ENCODE measurements at places on chromosomes 7 and 10.

GRCh38 chr7:21946222-21946709 is 567 bp upstream of the CDCA7L start:
- H3K4me1 ChIP-seq: peaks cover 9% of the 10 kb centered on the region
- no peaks in the 10 kb centered on the region for H3K27me3 ChIP-seq
- H3K4me3 ChIP-seq: peak overlapping the region; percentile 48
- no peak overlapping the region for H3K27ac ChIP-seq
- no peak for DNase-seq

DNA sequence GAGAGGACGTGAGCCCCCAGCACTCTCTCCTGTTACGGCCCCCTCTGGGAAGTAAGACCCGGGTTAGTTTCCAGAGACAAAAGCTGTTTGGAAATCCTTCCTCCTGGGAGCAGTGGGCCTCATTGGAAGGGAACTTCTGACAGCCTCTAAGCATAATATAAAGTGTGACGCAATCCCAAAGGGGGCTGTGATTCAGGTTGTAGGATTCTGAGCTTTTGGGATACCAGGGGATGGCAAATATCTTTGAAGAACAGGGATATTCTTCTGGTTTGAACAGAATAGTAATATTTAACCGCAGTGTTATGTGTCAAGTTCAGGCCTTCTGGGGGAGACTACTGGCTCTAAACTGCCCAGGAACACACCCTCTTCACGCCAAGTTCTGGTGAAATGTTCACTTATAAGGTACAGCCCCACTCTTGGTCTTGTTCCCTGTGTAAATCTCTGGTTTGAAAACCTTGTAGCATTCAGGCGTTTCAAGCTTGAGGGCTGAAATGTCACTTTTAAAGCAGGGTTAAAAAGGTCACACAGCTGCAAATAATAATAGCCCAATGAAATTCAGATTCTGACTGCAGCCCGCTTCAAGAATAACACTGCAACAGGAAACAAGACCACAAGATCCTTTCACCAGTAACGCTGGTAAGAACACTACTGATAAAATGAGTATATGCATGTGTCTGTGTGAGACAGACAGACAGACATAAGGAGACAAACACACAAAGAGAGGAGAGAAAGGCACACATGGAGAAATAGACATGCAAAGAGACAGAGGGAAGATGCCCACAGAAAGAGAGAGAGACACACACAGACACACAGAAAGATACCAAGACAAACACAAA is 69.0 kb downstream of the CREB5 start:
- H3K4me1 ChIP-seq: no peaks in the 10 kb centered on the region
- no peak overlapping the region for H3K27ac ChIP-seq
- no peaks in the 10 kb centered on the region for H3K27me3 ChIP-seq
- no peaks in the 10 kb centered on the region for H3K36me3 ChIP-seq
- no peak for DNase-seq
- H3K4me3 ChIP-seq: no peak overlapping the region

- H3K4me3 ChIP-seq: no peak overlapping the region
- H3K27me3 ChIP-seq: no peaks in the 10 kb centered on the region
- H3K36me3 ChIP-seq: no peaks in the 10 kb centered on the region
- no peaks in the 10 kb centered on the region for H3K4me1 ChIP-seq
Observed at GRCh38 chr7:99607548-99607947, 9.2 kb upstream of the ZSCAN25 start.

GRCh38 chr7:94056796-94057207 is 52.6 kb upstream of the BET1 start:
- no peak overlapping the region for H3K4me3 ChIP-seq
- DNase-seq: no peak
- H3K36me3 ChIP-seq: no peaks in the 10 kb centered on the region
- no peaks in the 10 kb centered on the region for H3K4me1 ChIP-seq
- H3K27me3 ChIP-seq: no peaks in the 10 kb centered on the region

DNA sequence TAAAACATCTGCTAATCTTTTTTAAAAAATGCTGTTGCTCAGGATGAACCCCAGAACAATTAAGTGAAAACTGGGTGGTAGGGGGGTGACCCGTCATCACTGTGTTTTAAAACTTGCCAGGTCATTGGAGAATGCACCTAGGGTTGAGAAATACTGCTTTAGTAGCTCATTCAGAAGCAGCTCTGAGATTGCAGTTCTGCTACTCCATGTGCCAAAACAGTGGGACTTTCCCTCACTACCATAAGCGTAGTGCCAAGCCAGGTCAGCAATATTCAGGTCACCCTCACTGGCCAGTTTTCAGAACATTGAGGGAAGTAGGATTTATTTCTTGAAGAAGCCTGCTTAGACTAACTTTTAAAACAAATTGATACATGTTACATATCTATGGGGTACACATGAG is 5.2 kb downstream of the STEAP2 start:
- no peak for DNase-seq
- no peak overlapping the region for H3K27ac ChIP-seq
- H3K36me3 ChIP-seq: no peaks in the 10 kb centered on the region
- no peaks in the 10 kb centered on the region for H3K4me1 ChIP-seq

DNA sequence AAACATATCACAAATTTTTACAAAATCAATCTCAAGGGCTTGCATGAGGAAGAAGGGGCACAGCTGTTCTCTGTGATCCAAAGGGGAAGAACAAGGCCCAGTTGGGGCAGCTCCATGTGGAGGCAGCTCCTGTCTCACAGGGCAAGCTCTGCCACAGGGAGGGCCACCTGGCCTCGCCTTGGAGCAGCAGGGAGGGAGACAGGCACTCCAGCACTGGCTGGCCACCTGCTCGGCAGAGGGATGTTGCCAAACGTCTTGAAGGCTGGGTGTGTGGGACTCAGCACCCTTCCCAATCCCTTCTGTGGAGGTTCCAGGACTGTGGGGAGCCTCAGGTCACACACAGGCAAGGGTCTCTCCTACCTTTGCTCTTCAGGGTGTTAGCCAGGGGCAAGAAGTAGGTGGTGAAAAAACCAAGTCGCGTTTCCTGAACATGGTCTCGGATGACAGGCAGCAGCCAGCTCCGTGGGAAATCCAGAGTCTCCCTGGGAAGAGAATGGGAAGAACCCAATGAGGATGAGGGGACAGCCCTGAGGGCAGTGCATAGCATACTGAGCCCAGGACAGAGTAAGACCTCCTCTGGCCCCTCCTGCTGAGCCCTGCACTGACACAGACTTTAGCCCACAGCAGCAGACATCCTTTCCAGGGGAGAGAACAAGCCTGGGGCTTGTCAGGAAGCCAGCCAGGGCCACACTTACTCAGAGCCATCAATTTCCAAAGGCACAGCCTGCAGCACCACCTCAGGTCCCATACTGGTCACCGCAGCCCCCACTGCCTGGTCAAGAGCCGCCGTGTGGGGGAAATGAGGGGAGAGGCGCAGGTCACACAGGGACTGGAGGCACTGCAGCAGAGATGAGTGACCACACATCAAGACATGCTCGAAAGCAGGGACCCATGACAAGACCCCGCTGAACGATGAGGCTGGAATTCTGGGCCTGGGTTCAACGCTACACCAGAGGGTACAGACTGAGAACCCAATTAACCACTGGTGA is 21.9 kb downstream of the RRP12 start:
- H3K4me3 ChIP-seq: no peak overlapping the region
- H3K4me1 ChIP-seq: no peaks in the 10 kb centered on the region
- no peak overlapping the region for H3K27ac ChIP-seq
- DNase-seq: no peak

GRCh38 chr10:80515941-80516340 is 21.8 kb upstream of the SH2D4B start:
- H3K27me3 ChIP-seq: no peaks in the 10 kb centered on the region
- no peak overlapping the region for H3K4me3 ChIP-seq
- peaks cover 99% of the 10 kb centered on the region for H3K36me3 ChIP-seq
- no peak for DNase-seq
- peaks cover 4% of the 10 kb centered on the region for H3K4me1 ChIP-seq

GRCh38 chr10:50453940-50454339 is 169.8 kb downstream of the SGMS1 start:
- DNase-seq: no peak
- no peaks in the 10 kb centered on the region for H3K27me3 ChIP-seq
- no peak overlapping the region for H3K4me3 ChIP-seq
- H3K4me1 ChIP-seq: no peaks in the 10 kb centered on the region
- H3K27ac ChIP-seq: no peak overlapping the region
- no peaks in the 10 kb centered on the region for H3K36me3 ChIP-seq

- H3K4me1 ChIP-seq: peaks cover 4% of the 10 kb centered on the region
- no peaks in the 10 kb centered on the region for H3K36me3 ChIP-seq
- H3K27ac ChIP-seq: no peak overlapping the region
- no peak for DNase-seq
- no peak overlapping the region for H3K4me3 ChIP-seq
- no peaks in the 10 kb centered on the region for H3K27me3 ChIP-seq
Observed at GRCh38 chr10:30368065-30368718, 19.1 kb upstream of the MTPAP start.

DNA sequence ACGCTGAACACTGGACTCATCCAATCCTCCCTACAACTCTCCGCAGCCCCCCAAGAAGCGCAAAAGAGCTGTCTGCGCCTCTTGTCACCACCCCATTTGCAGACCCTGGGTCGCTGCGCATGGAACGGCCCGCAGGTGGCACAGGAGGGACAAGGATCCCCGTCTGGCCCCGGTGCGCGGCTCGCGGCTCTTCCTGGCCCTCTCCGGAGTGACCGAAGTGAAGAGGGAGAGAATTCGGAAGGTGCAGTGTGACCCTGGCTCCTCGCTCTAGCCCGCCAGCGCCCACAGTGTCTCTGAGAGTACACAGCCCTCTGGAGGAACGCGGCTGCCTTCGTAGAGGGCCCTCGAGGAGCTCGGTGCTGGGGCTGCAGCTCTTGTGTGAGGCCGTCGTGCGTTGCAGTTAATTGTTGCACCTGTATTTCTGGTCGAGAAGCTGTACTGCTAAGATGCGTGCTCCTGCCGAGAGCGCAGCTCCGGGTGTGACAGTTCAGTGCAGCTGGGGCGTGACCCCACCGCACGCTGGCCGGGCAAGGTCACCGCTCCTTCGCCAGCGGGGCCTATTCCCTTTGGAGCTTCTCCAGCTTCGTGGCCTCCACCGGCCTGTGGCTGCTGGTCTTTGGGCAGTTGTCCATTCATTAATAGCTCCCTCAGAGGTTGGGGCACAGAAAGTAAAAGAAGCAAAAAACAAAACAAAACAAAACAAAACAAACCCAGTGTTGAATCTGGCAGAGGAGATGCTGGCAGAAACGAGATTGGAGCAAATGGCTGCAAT is 119.0 kb downstream of the SEC23IP start:
- H3K36me3 ChIP-seq: no peaks in the 10 kb centered on the region
- DNase-seq: no peak
- no peak overlapping the region for H3K4me3 ChIP-seq
- H3K27me3 ChIP-seq: no peaks in the 10 kb centered on the region
- no peaks in the 10 kb centered on the region for H3K4me1 ChIP-seq
- no peak overlapping the region for H3K27ac ChIP-seq

- H3K36me3 ChIP-seq: peaks cover 44% of the 10 kb centered on the region
- no peaks in the 10 kb centered on the region for H3K4me1 ChIP-seq
- no peak overlapping the region for H3K27ac ChIP-seq
- DNase-seq: no peak
- H3K4me3 ChIP-seq: no peak overlapping the region
Observed at GRCh38 chr10:131946880-131947279, 34.8 kb downstream of the BNIP3 start.

DNA sequence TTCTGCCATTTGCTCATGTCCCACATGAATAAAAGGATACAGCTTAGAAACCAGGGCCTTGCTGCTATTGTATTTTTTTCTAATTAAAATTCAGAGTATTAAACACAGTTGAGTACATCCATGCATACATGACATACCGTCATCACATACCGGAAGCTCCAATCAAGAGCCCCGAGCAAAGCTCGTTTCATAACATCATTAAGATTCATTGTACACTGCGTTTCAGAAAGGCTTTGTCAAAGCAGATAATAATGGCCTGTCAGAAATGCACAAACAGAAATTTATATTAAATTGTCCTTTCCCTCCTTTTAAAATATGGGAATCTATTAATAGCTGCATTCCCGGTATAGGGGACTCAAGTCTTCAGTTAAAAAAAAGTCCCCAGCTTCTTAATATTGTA is 103.4 kb downstream of the PRTFDC1 start:
- H3K27me3 ChIP-seq: no peaks in the 10 kb centered on the region
- H3K27ac ChIP-seq: no peak overlapping the region
- no peaks in the 10 kb centered on the region for H3K36me3 ChIP-seq
- H3K4me3 ChIP-seq: no peak overlapping the region
- DNase-seq: no peak

- H3K27me3 ChIP-seq: no peaks in the 10 kb centered on the region
- H3K36me3 ChIP-seq: no peaks in the 10 kb centered on the region
- no peak for DNase-seq
- no peak overlapping the region for H3K4me3 ChIP-seq
- H3K4me1 ChIP-seq: no peaks in the 10 kb centered on the region
Observed at GRCh38 chr7:138854115-138854645, 56.2 kb upstream of the ATP6V0A4 start.

GRCh38 chr7:136134503-136134902 is 157.3 kb upstream of the MTPN start:
- no peak overlapping the region for H3K4me3 ChIP-seq
- H3K27me3 ChIP-seq: no peaks in the 10 kb centered on the region
- no peaks in the 10 kb centered on the region for H3K36me3 ChIP-seq
- no peak for DNase-seq
- H3K4me1 ChIP-seq: no peaks in the 10 kb centered on the region

GRCh38 chr10:60611291-60611747 is 167.0 kb upstream of the CDK1 start:
- H3K4me3 ChIP-seq: no peak overlapping the region
- peaks cover 13% of the 10 kb centered on the region for H3K36me3 ChIP-seq
- H3K27me3 ChIP-seq: no peaks in the 10 kb centered on the region
- no peak for DNase-seq

- H3K36me3 ChIP-seq: no peaks in the 10 kb centered on the region
- no peak for DNase-seq
- no peaks in the 10 kb centered on the region for H3K27me3 ChIP-seq
- H3K27ac ChIP-seq: no peak overlapping the region
- H3K4me1 ChIP-seq: no peaks in the 10 kb centered on the region
- H3K4me3 ChIP-seq: no peak overlapping the region
Observed at GRCh38 chr7:130365511-130366441, 14.5 kb upstream of the CPA1 start.

DNA sequence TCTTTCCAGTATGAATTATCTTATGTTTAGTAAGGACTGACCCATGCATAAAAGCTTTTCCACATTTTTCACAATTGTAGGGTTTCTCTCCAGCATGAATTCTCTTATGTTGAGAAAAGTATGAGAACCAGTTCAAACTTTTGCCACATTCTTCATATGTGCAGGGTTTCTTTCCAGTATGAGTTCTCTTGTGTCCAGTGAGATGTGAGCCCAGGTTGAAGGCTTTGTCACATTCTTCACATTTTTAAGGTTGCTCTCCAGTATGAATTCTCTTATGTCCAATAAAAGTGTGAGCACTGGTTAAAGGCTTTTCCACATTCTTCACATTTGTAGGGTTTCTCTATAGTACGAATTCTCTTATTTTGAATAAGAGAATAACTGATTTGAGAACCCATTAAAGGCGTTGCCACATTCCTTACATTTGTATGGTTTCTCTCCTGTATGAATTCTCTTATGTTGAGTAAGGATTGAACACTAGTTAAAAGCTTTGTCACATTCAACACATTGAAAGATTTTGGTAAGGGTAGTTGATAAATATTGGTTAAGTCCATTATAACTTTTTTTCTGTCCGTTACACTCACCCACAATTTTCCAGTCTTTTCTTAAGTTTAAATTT is 911.0 kb upstream of the ZNF722 start:
- DNase-seq: no peak
- no peaks in the 10 kb centered on the region for H3K27me3 ChIP-seq
- H3K27ac ChIP-seq: no peak overlapping the region
- no peak overlapping the region for H3K4me3 ChIP-seq
